ENCODE measurements at places on chromosomes 4 and X.

- DNase-seq = no peak
Measured at GRCh38 chr4:7083597-7084563, 16.0 kb upstream of the GRPEL1 start.

GRCh38 chr4:15738877-15739276 is 36.0 kb downstream of the BST1 start:
- no peak for DNase-seq

GRCh38 chrX:5753291-5753690 is 475.4 kb downstream of the NLGN4X start:
- no peak for DNase-seq

DNA sequence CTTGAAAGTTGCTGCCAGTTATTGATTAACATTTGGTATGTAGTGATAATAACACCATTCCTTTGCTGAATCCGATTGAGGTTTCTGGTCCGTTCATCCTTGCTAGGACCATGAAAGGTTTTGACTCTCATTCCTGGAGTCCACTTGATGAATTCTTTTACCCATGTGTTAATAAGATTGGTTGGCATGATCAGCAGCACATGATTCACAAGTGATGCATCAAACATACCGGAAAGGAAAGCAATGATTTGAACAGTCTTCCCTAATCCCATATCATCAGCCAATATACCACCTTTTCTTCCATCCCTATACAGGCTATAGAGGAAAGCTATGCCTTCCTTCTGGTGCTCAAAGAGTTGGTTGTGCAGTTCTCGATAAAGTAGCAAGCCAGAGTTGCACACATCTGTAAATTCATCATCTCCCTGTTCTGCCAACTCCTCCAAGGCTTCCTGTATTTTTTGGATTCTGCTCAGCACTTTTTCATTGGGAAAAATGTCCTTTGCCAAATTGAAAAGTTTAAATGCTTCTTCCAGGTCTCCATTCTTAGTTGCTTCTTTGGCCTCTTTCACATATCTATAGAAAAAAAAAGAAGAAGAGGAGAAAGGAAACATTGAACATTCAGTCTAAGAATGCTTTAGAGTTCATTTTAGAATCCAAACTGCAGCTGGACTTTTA is 26.7 kb downstream of the PIN4 start:
- no peak for DNase-seq

- no peak for DNase-seq
Measured at GRCh38 chr4:187294861-187295260, 571.2 kb upstream of the FAT1 start.

GRCh38 chr4:74005528-74005927 is 7.1 kb upstream of the CXCL5 start:
- DNase-seq = no peak

DNA sequence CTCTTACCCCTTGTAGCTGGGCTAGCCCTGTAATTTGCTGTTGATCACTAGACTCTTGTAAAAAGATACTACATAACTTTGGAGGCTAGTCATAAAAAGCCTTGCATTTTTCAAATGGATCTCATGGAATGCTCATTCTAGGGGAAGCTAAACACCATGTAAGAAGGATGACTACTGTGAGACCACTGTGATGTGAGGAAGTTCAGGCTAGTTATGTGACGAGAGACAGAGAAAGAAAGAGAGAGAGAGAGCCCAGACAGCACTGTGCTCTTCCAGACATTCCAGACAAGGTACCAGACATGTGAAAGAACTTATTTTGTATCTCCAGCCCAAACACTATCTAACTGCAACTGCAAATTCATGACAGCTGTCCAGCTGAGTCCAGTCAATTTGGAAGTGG is 404.6 kb upstream of the PITX2 start:
- no peak for DNase-seq

DNA sequence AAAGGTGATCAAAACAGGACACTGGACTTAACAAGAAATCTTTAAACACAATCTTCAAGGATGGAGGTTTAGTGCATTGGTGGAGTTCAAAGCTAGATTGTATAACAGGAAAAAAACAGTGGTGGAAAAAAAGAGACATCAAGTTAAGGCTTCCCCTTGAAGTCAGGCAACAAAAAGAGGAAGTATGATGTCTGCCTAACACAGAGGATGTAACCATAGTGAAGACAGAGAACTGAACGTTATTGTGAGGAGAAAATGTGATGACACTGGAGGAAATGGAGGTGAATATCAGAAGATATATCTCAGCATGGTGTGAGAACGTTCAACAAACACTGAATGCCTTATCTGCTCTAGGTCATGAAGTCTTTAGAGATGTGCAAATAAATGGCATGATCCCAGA is 192.4 kb upstream of the AR start:
- no peak for DNase-seq

GRCh38 chr4:139854668-139855403 is 189.2 kb downstream of the MGST2 start:
- DNase-seq = no peak

GRCh38 chrX:861340-861890 is 230.8 kb downstream of the SHOX start:
- DNase-seq = no peak

DNA sequence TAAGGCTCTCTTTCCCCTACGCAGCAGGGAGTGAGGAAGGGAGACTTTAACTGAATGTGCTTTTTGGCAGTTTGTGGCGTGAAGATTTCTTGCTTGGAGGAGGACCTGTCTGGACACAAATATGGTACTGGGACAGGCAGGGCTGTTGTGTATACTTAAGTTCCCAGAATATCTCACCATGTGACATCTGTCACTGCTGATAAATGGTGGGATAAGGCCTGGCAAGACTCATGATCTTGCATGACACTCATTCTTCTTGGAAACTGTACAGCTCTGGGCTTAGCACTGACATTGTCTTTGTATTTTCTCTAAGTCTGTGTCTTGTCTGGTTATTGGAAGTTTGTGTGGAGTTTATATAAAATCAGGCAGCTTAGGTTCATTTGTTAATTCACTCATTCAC is 93.1 kb downstream of the STK32B start:
- no peak for DNase-seq

GRCh38 chr4:139629436-139630125 is 36.0 kb upstream of the MGST2 start:
- no peak for DNase-seq

GRCh38 chr4:3283483-3283882 is 9.3 kb upstream of the RGS12 start:
- DNase-seq = no peak

GRCh38 chr4:147430111-147430510 is 50.8 kb upstream of the EDNRA start:
- no peak for DNase-seq

GRCh38 chrX:19725641-19726040 is 161.8 kb downstream of the SH3KBP1 start:
- DNase-seq = no peak

GRCh38 chr4:6815029-6815836 is 32.7 kb downstream of the KIAA0232 start:
- no peak for DNase-seq

- DNase-seq = no peak
Measured at GRCh38 chrX:8565729-8566128, 101.1 kb downstream of the VCX3B start.

GRCh38 chr4:84573385-84574068 is 9.4 kb upstream of the CDS1 start:
- DNase-seq = no peak

DNA sequence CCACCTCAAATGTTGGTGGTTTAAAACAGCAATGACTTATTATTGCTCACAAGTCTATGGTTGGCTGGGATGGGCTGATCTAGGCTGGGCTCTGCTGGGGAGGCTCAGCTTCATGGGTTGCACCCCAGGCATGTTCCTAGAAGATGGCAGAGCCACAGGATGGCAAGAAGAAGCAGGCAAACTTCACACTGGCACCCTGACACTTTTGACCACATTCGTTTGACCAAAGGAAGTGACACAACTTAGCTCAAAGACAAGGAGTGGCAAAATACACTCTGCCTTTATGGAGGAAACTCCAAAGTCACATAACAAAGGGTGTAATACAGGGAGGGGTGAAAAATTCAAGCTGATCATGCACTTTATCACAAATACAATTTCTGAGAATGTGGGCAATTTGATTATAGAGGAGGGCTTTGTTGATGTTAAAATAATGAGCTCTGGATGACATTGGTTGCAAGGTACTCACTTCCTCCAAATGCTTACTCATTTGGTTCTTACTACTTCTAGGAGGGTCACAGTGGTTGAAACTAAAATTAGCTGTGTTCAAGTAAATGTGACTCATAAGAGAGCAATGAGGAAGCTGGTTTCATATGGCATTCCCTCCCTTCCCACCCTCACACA is 249.2 kb upstream of the RPS6KA3 start:
- DNase-seq = no peak

DNA sequence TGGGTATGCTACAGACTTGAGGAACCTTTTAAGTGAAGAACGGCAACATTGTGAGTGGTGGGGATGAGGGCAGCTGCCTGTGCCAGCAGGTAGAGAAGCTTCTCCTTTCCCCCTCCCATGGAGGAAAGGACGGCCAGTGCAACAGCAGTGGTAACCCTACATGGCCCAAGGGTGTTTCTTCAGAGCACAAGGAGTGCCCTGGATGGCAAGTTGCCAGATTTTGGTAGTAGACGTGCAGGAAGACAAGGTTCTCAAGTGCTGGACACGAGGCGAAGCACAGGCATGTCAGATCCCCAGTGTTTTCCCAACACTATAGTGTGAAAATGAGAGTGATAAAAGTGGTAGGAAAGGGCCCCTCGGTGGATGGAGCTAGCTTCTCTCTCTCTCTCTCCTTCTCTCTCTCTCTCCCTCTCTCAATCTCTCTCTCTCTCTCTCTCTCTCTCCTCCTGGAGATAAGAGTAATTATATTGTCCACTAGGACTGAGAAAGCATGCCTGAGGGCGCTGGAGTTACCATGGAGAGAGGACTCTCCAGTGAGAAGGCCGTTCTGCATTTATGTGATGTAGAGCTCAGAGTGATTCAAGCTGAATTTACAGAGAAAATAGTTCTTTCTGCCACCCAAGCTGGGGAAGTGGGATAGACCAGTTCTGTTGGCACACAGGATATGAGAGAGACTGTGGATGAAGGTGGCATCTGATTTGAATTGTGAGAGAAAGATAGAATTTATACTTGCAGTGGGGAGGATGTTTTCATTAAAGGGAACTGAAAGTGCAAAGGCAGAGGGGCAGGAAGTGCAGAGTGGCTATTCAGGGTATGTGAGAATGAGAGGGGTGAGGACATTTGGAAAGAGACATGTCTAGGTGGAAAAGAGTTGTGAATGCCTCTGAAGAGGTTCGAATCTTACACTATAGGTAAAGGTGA is 25.7 kb upstream of the TRPC3 start:
- DNase-seq = no peak

DNA sequence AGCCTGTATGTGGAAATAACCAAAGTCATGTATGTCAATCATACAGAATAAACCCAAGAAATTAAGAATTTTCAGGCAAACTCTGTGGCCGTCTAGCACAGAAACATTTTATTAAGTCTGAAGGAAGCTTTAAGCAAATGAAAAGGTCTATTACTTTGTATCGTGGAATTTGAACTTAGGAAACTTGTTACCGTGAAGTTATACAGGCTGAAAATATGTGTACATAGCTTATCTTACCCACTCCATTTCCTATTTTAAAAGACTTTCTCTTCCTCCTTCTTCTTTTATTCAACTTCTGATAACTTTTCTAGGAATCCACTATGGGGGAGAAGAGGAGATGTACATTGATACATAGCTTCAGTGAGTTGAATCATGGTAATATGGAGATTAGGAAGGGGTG is 108.3 kb downstream of the AGTR2 start:
- no peak for DNase-seq

GRCh38 chr4:89123451-89123851 is 12.1 kb downstream of the TIGD2 start:
- no peak for DNase-seq

GRCh38 chrX:4764888-4765287 is 1051.4 kb upstream of the PRKX start:
- DNase-seq = no peak

DNA sequence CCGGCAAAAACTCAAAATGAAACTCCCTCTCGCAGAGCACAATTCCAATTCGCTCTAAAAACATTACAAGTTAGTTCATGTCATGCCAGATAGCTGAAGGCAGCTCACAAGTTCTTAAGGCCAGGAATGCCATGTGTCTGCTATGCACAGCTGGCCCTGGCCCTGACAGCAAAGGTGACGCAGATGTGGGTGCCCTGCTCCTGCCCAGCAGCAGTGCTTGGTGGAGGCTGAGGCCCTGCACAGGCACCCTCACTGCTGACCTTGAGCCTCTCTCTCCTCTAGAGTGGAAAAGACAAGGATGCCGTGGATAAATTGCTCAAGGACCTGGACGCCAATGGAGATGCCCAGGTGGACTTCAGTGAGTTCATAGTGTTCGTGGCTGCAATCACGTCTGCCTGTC is 2.9 kb downstream of the S100P start:
- DNase-seq = no peak

DNA sequence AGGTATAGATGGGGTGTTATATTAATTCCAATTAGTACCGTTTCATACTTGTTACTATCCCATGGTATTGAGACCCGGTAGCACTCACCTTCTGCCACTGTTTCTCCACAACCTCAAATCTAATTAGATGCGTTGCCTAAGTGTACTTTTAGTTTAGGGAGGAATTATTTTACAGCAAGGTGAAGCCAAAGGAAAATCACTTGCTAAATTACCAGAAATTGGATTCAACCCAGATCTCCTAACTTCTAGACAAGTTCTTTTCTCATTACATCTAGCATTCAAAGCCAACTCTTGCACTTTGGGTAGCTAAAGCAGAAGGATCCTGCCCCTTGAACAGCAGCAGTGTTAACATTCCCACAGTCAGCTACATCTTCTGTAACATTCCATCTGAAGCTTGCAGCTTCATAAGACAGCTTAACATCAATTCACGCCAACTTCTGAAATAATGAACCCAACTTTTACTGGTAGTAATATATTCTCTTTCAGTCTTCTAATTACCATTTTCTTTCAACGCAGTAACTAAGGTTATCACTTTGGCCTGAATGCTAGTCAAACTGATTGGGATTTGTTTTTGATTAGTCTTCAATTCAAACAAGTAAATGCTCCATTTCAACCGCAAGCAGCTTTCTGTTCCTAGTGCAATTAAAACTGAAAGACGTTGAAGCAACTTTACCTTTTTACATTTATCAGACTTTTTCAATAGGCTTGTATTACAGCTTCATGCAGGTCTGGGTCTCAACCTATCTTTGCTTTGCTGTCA is 934 bp upstream of the SEC31A start:
- DNase-seq = no peak

DNA sequence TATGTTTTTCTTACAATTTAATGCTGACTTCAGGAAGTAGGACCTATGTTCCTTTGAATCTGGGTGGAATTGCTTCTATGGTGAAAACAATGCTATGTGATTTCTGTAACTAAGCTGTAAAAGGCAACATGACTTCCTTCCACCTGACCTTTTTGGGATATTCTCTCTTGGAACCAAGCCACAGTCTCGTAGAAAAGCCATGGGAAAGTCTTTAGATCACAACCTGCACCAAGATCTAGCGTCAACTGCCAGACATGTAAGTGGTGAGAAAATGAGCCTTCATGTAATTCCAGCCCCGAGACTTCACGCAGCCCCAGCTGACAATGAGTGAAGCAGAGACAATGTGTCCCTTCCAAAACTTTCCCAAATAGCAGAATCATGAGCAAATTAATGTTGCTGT is 297.0 kb upstream of the DCAF8L1 start:
- DNase-seq = no peak
